Ovary (tissue), 10 donors: ENCODE measurements at places on chromosomes 3 and 15.

GRCh38 chr3:80000022-80000421 is 232.2 kb upstream of the ROBO1 start:
- no peak for DNase-seq

- DNase-seq = no peak
Observed at GRCh38 chr15:47711655-47712054, 5.7 kb upstream of the SEMA6D start.

GRCh38 chr3:11989383-11990038 is 14.7 kb upstream of the SYN2 start:
- no peak for DNase-seq

GRCh38 chr15:77180270-77180669 is 109.4 kb upstream of the TSPAN3 start:
- DNase-seq = no peak

DNA sequence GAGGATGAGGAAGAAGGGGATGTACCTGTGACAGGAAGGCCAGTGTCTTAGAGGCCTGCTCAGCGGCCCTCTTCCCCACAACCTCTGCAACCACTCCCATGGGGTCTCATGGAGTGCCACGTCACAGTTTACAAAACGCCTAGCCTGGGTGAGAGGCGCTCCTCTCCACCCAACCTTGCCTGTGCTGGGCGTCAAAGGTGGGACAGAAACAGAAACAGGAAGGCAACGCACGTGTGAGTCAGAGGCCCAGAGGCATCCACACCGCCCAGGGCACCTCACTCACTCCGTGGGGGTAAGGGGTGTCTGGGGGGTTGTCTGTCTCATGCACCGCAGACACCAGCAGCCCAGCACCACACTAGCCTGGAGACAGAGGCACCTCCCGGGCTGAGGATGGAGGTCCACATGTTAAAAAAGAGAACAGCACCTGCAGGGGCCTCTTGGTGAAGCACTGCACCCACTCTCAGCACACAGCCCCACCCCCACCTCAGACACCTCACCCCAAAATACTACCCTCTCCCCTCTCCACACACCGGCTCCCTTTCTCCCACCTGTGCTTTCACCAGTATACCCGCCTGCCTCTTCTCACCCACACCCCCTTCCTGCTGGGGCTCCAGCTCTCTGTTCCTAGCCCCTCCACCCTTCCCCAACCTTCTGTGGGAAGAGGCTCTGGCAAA is 4.7 kb upstream of the CALML4 start:
- no peak for DNase-seq
